ENCODE measurements at places on chromosomes 3 and 15.

- no peak for DNase-seq
These were observed 8.3 kb upstream of the PRR20G start for GRCh38 chr3:127296166-127296565.

GRCh38 chr15:80890341-80891005, 99.1 kb downstream of the MESD start:
- no peak for DNase-seq

DNA sequence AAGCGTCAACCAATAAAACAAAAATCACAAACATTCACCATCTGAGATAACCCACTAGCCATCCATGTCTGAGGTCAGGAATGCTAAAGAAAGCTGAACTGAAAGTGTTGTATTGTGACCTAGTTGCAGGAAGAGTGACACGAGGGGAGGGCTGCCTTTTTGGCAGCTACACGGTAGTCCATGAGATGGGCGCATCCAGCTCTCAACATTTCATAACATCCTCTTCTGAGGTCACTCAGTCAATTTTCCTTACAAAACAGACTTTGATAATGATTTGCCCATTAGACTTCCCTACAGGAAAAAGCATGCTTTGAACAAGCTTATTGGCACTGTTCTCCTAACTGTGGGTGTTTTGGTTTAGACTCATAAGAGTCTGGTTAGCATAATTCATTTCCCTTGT, 15.4 kb upstream of the SHF start:
- no peak for DNase-seq

DNA sequence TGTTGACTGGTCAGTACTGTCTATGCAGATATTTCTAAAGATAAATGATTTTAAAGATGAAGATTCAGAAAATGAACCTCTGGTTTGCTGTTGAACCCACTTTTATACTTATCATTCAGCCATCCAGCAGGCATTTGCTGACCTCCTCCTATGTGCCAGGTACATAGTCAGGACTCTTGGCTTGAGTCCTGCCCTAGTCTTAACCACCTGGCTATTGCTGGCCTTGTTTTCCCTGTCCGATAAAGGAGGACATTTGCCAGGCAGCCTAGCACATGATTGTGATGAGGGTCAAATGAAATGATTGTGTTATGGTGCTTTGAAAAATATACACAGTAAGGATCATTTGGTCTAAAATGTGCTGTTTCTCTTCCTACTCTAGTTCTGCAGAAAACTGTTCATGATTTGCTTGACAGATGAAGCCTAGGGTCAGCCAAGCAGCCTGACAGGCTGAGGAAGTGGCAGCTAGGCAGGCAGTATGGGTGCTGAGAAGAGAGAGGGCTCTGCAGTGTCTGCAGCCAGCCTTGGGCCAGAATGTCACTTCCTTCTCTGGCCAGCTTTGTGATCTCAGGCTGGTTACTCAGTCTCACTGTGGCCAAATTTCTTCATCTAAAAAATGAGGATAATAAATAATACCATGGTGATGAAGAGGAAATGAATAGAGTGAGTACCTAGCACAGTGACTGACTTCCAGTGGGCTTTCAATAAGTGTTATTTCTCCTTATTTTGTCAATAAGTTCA, 13.8 kb downstream of the EXOSC7 start:
- no peak for DNase-seq

GRCh38 chr15:84937144-84937543, 44.5 kb upstream of the PDE8A start:
- no peak for DNase-seq

GRCh38 chr3:124582621-124583395, 147.4 kb upstream of the UMPS start:
- DNase-seq, result no peak

- DNase-seq, result no peak
These were observed 1.0 kb upstream of the C3orf52 start for GRCh38 chr3:112084980-112085705.

- no peak for DNase-seq
These were observed 249.4 kb downstream of the LPP start for GRCh38 chr3:188403404-188403803.

DNA sequence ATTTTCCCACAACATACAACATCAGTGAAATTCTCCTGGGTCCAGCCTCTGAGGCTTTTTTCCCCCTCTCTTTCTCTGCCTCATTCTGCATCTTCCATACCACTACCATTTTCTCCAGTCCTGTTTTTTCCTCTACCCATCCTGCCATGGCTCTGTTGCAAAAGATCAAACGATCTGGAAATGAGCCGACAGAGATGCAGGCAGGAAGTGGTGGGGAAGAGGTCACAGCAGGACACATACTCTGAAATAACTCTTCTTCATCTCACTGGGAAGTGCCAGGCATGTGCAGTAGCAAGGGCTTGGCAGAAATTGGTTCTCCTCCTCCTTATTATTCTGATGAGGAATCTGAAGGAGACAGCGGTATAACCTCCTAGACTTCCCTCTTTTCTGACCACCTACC, 114.3 kb downstream of the CORO2B start:
- DNase-seq, result no peak

- DNase-seq, result peak; percentile 34
These were observed 509.9 kb downstream of the SHQ1 start for GRCh38 chr3:72338082-72338941.

GRCh38 chr15:60999771-61000170, 229.3 kb downstream of the RORA start:
- DNase-seq, result no peak

DNA sequence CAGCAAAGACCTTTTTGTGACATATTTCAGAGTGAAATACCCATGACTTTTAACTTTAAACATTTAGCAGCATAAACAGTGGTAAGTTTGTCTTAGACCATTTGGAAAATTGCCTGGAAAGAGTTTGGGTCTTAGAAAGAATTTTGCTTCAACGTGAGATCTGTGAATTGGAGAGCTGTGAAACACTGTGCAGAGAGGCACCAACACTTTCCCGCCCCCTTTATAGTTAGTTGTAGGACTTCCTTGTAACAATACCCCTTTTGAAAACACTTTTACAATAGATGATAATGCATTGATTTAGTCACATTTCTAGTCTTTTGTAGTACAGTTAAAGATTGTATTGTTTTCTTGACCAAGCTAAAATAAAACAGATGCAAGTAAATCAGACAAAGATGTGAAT, 43.5 kb upstream of the MBNL1 start:
- DNase-seq, result no peak

DNA sequence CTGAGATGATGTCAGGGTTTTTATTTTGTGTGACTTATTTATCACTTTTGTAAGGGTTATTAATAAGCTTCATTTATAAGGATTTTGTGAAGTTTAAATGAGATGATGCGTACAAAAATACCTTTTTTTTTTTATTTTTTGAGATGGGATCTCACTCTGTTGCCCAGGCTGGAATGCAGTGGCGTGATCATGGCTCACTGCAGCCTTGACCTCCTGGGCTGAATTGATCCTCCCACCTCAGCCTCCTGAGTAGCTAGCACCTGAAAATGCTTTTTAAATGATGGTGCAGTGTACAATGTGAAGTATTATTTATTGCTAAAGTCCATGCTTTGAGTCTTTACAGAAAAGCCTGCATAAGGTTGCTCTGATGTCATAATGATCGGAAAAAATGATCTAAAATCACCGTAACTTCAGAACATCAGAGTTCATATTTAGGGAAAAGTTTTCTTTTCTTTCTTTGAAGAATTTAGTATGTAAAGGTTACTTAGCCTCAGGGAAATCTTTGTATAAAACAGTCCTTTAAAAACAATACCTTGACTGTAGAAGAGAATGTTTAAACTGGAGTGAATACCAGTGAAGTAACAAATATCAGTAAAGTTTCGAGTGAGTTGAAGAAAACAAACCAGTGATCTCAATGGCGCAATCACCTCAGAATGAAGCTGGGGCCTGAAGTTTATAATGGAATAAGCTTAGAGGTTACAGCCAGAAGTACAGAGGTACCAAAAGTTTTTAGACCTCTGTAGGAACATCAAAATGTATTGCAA, 29.7 kb downstream of the TCF12 start:
- DNase-seq, result no peak

GRCh38 chr3:56702490-56703315, 19.6 kb upstream of the TASOR start:
- DNase-seq, result peak; percentile 36

DNA sequence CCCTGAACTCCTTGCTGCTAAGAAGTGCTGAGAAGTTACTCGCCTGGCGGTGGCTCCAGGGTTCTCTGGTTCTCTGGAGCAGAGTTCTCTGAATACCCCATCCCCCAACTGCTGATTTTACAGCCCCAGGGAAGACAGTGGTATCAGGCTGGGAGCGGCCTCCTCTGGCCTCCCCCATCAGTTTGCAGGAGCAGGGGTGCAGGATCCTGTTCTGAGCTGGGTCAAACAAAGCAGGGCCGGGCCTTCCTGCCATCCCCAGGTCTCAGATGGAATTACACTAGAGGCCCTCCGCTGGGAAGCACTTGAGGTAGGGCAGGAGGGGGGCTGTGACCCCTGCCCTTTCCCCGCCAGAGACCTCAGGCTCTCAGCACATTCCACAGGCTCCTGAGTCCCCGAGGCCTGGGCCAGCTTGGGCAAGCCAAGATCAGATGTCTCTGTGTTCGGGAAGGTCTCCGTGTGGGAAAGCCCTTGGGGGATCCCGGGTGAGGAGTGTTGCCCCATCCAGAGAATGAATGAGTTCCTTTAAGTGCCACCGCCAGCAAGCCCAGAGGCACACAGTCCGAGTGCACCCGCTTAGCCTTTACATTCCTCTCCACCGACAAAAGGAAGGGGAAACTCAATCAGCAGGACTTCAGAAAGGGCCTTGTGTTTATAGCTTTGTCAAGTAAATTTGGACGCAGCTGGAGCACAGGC, 149.9 kb downstream of the LRRK1 start:
- no peak for DNase-seq

- DNase-seq, result no peak
These were observed 761 bp upstream of the GRIP2 start for GRCh38 chr3:14540821-14541385.

DNA sequence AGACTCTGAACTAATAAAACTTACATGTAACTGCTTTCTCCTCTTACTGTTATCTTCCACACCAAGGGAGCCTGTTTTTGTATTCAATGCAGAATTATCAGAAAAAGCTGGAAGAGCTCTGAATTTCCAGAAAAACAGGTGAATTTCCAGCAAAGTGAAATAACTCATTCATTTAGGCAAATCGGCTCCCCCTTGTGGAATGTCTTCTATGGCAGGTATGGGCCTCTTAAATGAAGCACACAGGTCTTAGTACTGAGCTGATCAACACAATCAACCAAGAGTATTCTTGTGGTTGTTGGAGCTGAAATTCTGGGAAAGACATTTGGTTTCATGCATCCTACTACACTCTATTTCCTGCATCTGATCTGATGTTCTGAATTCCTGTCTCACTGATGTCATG, 31.0 kb upstream of the PTPRG start:
- DNase-seq, result no peak

DNA sequence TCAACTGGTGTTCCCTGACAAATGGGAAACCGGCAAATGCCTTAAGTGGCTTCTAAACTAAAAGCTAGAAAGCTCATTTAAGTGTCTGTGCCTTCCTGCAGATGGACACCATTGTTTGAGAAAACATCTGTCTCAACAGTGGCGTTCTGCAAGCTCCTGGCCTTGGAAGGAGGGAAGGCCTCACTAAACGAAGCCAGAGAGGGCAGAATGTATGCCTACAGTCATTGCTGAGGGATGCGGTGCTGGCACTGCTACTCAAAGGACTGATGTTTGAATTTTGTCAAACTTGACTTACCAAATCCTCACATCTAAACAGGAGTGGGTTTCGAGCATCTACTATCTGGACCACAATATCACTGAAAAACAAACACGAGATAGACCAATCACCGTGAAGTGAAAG, 12.2 kb downstream of the LSG1 start:
- DNase-seq, result no peak

- no peak for DNase-seq
These were observed 11.9 kb downstream of the ZNF660 start for GRCh38 chr3:44596621-44597020.

- no peak for DNase-seq
These were observed 221.2 kb downstream of the NLGN1 start for GRCh38 chr3:173618703-173619102.

DNA sequence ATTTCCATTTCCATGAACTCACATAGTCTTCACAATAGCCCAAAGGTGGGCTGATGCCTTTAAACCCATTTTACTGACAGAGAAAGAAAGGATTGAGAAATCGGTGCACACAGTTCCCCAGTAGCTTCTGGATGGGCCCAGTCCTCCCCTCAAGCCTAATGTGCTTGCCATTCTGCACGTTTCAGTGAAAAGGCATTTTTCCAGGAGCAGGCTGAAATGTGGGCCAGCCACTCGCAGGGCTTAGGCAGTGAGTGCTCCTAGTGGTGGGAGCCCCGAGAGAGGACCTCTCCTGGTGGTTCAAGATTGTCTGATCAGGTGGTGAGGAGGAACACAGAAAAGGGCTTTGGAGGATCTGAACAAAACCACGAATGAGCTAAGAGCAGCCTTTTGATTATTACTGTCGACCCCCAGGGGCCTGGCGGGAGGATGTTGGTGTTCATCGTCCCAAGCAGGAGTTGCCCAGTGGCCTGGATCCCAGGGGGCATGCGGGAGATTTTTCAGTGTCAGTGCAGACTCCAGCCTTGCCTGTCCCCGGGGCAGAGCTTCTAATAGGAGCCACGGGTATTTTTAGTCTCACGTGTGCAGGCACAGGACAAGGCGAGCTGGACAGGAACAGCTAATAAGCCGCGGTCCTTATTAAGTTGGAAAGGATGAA, 8.7 kb upstream of the KY start:
- no peak for DNase-seq

DNA sequence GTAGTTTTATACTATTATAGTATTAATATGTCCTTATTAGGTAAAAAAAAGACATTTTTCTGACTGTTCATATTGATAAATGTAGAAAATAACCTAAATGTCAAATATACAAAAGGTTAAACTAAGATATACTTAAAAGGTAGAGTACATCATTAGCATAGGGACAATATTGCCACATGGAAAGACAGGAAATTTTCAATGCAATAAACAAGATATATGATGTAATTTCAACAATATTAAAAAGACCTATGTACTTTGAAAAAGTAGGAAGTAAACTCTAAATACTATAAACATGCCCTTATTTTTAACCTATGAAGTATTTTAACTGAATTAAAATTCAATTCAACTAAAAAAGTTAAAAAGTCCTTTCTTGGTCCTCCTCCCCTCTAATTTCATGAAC, 1.9 kb downstream of the SPG11 start:
- DNase-seq, result no peak

DNA sequence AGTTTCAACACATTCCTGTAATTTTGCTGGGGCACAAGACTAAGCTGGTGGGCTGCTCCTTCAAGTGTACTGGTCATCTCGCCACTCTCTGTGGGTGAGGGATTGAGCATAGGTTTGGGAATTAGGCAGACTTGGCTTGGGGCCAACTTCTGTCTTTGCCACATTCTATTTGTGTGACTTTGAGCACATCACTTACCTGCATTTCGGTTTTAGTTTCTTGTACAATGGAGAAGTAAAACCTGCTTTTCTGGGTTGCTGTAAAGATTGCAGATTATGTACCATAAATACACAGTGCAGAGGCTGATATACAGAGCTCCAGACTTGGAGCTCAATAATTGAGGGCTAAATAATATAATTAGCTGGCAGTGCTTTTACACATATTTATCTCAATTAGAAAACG, 162.1 kb downstream of the C3orf38 start:
- no peak for DNase-seq
